ENCODE measurements at places on chromosomes 1 and 21.

DNA sequence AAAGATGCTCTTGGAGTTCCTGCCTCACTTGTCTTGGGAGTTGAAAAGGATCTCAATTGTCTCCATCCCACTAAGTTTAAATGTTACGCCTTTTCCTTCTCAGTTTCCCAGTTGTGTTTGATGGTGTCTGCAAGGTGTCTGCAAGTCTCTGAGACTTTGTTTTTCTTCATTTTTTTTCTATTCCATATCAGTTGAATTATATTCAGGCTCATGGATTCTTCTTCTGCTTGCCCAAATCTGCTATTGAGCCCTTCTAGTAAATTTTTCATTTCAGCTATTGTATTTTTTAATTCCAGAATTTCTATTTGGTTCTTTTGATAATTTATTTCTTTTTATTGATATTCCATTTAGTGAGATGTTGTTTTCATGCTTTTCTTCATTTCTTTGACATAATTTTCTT is 47.4 kb upstream of the TSHB start:
- no peak for DNase-seq

GRCh38 chr1:198268784-198269645 is 112.2 kb downstream of the NEK7 start:
- DNase-seq, result no peak

DNA sequence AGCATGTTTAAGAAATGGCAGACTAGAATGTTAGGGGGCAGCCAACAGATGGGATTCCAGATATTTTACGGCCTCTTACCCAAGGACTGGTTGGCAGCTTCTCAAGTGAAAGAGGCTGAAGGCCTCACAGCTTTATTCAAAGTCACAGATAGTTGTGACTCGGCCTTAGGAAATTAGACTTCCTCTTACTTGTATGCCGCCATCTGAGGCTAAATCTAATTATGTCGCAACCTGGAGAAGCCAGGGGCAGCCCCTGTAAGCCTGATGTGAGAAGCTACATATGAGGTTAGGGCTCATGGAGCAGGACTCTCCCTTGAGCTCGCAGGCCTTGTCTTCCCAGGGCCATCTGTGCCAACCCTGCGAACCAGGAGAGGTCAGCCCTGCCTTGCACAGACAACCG is 352.5 kb downstream of the HHAT start:
- DNase-seq, result no peak

DNA sequence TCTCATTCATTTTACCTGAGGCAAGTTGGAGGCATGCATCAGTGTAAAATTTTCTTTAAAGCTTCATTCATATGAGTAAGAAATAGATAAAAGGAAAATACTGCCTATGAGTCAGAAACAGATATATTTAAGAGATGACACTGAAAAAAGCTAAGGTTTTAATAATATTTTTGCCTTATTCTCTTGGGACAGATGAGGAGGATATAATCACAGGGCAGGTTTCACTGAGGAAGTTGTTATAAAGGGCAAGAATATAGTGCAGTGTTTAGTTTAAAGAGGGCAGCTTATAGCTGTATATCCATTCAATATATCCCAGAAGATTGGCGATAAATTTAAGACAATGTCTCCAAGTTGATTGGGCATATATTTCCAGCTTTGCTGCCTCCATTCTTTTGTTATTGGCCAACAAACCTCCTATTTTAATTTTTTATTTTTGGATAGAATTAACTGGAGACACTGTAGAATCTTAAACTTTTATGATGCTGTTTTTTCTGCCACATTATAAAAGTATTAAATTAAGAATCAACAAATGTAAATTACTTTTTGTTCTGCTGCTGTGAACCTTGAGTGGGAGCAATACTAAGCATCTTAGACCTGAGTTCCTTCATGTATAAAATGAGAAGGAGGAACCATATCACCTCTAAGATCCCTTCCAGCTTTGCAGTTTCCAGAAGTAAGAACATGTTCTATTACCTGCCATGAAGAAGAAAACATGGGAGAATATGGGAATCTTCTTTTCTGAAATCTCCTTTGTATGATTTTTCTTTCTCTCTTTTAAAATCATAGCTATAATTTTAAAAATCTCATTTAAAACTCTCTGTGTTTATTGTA is 171.6 kb downstream of the S1PR1 start:
- no peak for DNase-seq

DNA sequence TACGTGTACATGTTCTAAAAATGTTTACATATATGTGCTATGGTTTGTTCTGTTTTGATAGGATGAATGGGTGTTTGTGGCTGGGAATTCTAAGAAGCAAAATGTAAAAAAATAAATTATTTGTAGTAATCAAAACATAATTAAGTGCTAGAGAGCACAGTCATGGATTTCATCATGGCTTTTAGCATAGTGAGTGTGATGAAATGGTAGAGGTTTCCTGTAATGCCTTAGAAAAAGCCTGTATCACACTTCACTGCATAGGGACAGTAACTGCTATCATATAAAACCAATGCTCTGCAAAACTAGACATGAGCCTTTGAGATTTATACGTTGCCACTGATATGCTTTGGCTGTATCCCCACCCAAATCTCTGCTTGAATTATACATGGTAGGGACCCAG is 99.8 kb downstream of the PTGER3 start:
- no peak for DNase-seq

GRCh38 chr1:5913078-5913845 is 79.0 kb downstream of the NPHP4 start:
- no peak for DNase-seq

DNA sequence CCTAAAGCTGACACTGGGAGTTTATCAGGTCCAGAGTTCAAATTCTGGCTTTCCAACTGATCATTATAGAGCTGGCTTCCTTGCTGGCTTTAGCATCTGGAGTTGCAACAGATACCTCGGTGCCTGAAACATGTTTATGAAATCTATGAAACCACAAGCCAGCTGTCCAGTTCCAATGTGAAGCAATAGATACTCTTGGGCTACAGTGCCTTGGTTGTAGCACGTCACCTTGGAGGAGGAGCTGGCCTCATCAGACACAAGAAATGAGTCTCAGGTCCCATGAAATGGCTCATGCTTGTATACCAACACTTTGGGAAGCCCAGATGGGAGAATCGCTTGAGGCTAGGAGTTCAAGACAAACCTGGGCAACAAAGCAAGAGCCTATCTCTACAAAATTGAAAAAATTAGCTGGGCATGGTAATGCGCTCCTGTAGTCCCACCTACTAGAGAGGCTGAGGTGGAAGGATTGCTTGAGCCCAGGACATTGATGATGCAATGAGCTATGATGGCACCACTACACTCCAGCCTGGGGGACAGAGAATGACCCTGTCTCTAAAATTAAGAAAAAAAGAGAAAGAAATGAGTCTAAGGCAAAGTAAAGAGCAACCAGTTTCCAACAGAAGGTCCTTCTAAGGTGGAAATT is 132.5 kb upstream of the ZNF648 start:
- DNase-seq, result no peak

DNA sequence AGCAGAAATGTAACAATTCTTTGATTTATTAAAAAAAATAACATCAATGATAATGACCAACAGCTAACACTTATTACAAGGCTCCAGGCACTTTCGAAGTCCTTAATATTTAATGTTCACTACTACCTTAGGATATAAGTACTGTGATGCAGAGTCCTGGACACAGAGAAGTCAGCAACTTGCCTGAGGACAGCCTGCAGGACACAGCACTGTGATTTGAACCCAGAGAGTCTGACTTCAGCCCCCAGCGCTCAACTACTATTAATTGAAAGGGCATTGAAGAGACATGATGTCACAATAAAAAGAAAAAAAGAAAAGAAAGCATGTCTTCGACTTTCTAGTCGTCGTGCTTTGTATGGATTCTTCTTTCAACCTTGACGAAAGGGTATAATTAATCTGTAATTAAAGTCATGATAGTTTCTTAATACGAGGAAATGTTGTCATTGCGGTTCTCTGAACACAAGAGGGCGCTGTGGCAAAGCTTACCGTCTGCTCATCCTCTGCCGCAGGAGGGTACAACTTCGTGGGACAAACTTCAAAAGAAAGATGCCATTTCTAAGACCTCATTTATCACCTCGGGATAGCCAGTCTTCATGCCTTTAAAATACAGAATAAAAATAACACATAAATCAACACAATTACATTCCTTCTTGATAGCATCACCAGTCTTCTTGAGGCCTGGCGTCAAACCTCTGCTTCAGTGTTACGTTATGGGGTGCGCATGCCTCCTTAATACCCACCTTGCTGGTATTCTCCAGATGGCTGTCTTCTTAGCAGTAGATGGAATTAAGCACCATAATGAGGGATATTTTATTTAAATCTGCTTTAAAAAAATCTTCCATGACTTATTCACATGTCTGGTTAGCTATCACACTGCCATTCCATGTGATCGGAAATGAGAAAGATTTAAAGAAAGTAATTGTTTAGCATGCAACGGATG is 240.1 kb downstream of the DISC1 start:
- no peak for DNase-seq

DNA sequence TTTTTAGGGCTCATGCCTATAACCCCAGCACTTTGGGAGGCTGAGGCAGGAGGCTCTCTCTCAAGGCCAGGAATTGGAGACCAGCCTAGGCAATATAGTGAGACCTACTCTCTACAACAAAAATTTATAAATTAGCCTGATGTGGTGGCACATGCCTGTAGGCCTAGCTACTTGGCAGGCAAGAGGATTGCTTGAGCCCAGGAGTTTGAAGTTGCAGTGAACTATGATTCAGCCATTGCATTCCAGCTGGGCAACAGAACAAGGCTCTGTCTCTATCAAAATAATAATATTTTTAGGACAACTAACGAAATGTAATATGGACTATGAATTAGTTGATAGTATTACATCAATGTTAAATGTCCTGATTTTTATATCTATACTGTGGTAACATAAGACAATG is 68.8 kb upstream of the ARID1A start:
- DNase-seq, result no peak

DNA sequence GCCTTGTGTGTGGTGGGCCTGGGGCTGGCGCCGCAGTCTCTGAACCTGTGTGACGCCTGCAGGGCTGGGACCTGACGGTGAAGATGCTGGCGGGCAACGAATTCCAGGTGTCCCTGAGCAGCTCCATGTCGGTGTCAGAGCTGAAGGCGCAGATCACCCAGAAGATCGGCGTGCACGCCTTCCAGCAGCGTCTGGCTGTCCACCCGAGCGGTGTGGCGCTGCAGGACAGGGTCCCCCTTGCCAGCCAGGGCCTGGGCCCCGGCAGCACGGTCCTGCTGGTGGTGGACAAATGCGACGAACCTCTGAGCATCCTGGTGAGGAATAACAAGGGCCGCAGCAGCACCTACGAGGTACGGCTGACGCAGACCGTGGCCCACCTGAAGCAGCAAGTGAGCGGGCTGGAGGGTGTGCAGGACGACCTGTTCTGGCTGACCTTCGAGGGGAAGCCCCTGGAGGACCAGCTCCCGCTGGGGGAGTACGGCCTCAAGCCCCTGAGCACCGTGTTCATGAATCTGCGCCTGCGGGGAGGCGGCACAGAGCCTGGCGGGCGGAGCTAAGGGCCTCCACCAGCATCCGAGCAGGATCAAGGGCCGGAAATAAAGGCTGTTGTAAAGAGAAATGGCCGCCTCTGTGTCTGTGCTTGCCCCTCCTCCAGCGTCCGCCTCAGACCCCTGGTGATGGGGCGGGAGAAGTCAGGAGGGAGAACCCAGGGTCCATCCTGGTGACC is 788 bp downstream of the ISG15 start:
- DNase-seq, result no peak

GRCh38 chr1:174413632-174414031 is 34.1 kb upstream of the GPR52 start:
- DNase-seq, result no peak

- no peak for DNase-seq
These were observed 45.0 kb downstream of the APP start for GRCh38 chr21:26125433-26126167.

DNA sequence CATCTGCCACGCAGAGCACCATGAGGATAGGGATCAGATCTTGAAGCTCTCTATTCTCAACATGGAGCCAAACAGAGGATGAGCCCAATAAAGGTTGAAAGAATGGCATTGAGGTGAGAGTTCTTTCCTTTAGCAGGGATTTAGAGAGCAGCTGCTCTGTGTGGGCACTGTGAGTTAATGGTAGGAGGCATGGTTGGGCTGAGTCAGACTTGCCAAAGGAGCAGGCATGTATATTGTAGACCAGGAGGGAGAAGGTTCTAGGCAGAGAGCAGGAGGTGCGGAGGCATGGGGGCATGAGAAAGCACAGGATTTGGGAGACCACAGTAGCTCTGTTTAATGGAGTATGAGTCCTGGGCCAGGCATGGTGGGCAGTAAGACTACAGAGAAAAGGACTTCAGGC is 32.0 kb downstream of the TMEM53 start:
- no peak for DNase-seq

DNA sequence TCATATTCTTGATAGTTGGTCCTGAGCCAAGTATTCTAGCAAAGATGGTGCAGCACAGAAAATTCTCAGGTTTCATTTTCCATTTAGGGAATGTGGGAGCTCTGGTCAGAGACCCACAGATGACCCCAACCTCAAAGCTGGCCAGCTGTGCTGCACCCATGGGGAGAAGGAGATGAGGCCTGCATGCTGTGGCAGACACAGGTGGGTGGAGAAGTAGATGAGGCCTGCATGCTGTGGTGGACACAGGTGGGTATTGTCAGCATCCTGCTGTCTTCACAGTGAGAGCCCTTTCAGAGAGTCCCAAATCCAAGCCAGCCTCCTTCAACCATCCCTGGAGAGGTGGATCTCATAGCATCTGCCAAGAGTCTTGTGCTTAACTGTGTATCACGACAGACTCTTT is 77.7 kb downstream of the DSCAM start:
- no peak for DNase-seq

GRCh38 chr1:14350197-14350596 is 248.3 kb upstream of the KAZN start:
- DNase-seq, result no peak

- no peak for DNase-seq
These were observed 63.6 kb downstream of the CLIC6 start for GRCh38 chr21:34732388-34732821.

- DNase-seq, result no peak
These were observed 10.2 kb upstream of the RCAN1 start for GRCh38 chr21:34625030-34625593.

- DNase-seq, result no peak
These were observed 102.3 kb upstream of the IPO9 start for GRCh38 chr1:201726700-201727099.

DNA sequence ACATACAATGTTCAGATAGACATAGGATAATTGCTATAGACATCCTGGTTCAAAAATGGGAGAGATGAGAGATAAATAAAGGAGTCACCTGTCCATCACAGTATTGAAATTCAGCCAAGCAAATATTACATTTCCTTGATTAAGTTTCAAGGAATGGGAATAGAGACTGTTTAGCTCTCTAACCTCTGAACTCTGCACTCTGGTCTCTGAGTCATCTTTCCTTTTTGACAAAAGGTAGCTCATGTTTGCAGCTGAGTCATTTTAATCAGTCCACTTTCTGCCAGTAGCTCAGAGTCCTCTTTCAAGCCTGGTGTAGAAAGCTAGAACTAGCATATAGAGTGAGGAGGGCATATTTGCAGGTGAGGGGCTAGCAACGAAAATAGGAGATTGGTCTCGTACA is 51.4 kb upstream of the GJA8 start:
- DNase-seq, result no peak

- DNase-seq, result no peak
These were observed 50.1 kb downstream of the PIK3CD start for GRCh38 chr1:9701665-9702064.

Data from H54 (cell line).